CD4-positive, alpha-beta T cell treated with Interferon alpha-2 for 1 hour (primary cell): ENCODE measurements at places on chromosomes 6 and 20.

DNA sequence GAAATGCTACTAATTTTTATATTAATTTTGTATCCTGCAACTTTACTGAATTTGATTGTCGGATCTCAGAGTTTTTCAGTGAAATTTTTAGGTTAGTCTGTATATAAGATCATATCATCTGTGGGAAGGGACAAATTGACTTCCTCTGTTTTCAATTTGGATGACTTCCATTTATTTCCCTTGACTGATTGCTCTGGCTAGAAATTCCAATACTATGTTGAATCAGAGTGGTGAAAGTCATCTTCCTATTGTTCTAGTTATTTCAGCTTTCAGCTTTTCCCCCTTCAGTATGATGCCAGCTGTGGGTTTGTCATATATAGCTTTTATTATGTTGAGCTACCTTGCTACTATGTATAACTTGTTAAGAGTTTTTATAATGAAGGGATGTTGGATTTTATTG lies 771.2 kb downstream of the KIF16B start:
- no peak for DNase-seq

DNA sequence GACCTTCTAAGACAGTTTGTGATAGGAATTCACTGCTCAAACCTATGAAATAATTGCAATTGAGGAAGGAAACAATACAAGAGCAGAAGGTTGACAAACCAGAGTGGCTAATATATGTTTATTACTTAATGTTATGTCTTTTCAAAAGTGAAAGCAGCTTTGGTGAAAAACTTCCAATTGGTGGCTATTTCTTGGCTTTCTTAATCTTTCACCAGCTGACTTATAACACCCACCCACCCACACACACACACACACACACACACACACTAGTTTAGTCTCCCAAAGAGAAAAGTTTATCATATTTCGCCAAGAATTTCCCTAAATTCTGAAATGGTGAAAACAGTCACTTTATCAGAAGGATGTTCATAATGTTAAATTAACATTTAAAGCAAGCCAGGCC lies 583.5 kb downstream of the EYS start:
- DNase-seq = no peak

GRCh38 chr6:90870561-90870960 lies 283.7 kb upstream of the MAP3K7 start:
- no peak for DNase-seq

- DNase-seq = no peak
Observed at GRCh38 chr6:99603421-99604165, 3.0 kb upstream of the PRDM13 start.

DNA sequence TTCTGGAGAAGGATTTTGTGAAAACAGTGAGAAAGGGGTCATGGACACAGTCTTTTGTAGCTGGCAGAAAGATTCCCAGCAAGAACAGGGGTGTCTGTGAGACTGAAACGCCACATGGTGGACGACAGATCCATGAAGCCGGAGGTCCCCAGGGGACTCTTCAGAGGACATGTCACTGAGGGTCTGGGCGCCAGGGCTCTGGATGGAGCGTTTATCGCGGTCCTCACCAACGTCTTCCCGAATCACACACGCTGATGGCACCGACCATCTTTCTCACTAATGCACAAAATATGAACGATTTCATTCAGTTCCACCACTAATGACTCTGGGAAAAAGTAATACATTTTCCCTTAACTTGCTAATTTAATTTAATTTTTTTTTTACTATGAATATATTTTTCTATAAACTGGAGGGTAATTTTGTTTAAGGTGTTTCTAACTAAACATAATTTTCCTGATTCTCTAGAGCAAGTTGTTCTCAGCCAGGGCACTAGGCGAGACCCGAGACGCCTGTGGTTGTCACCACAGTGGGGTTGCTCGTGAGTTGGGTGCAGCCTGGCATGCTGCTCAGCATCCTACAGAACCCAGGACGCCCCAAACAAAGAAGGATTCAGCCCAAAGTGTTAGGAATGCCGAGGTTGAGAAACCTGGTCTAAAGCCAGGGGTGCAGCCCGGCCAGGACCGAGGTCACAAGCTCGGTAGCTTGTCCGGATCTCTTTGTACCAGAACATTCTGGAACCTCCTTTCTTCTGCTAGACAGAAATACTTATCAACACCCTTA lies 306.2 kb downstream of the TAF4 start:
- no peak for DNase-seq

- DNase-seq = no peak
Observed at GRCh38 chr6:163249651-163250101, 164.8 kb upstream of the QKI start.

GRCh38 chr6:75855052-75855451 lies 106.0 kb downstream of the MYO6 start:
- no peak for DNase-seq
